NB4 (cell line): ENCODE measurements at places on chromosomes 6 and 20.
A peak's percentile ranks its signal among the peaks of the same experiment; 100 is the strongest.

- DNase-seq, result peak; percentile 91
These were observed 59.1 kb upstream of the PTPN1 start for GRCh38 chr20:50450881-50451752.

GRCh38 chr20:6122873-6123648, at the start of gene FERMT1:
FERMT1 (minus strand) TSS chr20:6123030; CDS start chr20:6119554, 3,476 bp downstream.
- DNase-seq, result peak; percentile 94

- no peak for DNase-seq
These were observed 220.3 kb upstream of the LRFN2 start for GRCh38 chr6:40807484-40807883.

DNA sequence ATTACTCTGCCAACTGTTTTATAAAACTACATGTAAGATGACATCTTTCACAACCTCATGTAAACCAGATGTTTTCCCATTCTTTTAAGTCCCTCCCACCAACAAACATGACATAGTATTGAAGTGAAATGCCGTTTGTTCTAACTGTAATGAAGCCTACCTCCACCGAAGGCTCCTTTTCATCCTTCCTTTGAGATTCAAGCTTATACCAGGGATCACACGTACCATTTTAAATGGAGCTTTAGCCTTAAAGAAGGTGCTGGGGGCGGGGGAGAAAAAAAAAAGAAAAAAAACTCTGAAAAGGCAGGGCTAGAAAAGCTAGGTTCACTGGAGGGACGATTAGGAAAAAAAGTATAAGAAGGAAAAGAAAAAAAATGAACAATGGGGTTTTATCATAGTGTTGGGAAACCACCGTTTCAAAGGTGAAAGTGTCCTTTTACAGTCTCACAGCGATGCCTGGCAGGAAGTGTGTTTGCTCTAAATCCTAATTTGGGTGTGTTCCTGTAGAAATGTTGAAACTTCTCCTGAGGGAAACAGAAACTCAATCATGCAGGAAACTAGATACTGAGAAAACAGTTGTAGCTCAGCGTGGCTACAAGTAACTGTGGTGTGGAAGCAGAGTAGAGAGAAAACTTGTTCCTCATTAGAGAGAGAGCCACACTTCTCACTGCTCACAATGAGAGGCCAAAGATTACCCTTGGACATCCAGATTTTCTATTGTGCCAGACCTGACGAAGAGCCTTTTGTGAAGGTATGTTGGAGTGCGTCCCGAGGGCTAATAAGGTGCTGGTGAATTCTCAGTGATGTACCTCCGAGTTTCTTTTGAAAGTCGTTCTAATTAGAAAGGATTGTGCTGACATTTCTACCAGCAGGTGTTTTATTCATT, 37.6 kb upstream of the HINT3 start:
- peak; percentile 90 for DNase-seq

DNA sequence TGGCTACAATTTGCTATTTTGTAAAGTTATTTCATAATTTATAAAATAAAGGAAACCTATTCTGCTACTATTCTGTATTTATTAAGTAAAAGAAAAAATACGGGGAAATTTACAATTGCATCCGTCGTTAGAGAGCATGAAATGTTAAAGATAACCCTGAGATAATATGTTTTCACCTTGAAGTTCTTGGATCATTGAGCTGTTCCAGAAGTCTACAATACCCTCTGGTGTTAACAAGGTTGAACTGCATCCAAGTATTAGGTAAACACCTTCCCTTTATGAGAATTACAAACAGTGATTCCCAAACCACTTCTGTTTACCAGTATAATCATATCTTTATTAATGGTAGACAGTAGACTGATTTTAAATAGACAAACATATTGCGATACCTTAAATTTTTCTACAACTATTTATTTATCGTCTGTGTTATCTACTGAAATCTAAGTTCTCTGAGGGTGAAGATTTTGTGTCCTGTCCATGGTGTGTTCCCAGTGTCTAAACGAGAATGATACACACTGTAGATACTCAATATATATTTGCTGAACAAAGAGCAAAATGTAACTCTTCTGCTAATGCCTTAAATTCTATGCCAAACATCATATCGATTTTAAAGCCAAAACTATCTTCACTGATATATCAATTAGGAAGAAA, 28.2 kb downstream of the TBC1D32 start:
- DNase-seq, result peak; percentile 58

- no peak for DNase-seq
These were observed 118.8 kb downstream of the CDH4 start for GRCh38 chr20:61370841-61371303.

- DNase-seq, result no peak
These were observed 51.0 kb downstream of the STK4 start for GRCh38 chr20:45017281-45017680.

- DNase-seq, result no peak
These were observed 6.0 kb downstream of the SLC22A23 start for GRCh38 chr6:3450888-3451287.

DNA sequence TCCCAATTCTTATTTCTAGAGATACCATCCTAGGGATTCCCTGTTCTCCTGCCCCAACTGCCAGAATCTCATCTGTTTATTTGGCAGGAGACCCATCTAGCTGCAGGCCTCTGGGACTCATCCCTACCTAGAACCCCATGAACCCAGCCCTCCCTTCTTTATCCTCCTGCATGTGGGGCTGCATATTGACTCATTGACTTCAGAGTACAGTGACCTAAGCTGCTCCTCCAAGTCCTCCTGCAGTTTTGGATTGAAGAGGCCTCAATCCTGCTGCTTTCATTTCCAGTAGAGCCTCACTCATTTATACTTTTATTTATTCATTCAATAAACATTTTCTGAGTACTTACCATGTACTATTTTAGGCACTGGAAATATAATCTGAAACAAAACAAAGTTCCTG, 11.6 kb downstream of the TMEM200A start:
- no peak for DNase-seq

DNA sequence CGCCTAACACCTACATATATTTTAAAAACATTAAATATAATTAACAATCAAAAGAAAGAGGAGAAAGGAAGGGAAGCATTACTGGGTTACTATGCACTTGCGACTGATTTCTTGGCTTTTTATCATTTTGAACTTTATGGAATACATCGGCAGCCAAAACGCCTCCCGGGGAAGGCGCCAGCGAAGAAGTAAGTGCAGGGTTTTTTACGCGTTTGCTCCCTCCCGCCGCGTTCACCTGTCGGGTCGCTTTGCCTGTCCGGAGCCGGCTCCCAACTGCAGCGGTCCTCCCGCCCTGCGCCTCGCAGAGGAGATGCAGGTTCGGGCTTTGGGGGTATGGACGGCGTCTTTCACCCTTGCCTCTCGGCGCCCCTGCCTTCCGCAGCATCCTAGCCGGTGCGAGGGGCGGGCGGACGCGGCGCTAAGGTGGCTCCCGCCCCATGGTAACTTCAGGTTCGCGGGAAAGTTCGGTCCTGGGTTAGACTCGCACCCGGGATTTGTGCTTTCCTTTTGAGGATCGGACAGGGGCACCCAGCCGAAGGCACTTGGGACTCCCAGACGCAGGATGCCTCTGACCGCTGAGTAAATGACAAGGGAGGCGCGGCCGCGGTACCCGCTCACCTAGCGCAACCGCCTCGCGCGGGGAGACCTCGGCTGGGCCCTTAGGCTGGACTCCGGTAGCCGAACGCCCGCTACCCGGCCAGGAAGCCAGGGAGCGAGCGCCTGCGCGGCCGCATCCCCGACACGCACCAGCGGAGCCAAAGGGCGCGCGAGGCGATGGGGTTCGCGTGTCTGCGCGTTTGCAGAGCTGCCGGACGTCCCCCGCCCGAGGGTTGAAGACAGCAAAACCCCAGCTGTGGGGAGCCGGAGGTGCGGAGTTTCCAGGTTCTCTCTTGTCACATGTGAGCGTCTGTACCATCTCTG, 891 bp downstream of the RSPO3 start:
- peak; percentile 12 for DNase-seq

- DNase-seq, result peak; percentile 84
These were observed 126.8 kb downstream of the ALDH8A1 start for GRCh38 chr6:134822920-134823709.

DNA sequence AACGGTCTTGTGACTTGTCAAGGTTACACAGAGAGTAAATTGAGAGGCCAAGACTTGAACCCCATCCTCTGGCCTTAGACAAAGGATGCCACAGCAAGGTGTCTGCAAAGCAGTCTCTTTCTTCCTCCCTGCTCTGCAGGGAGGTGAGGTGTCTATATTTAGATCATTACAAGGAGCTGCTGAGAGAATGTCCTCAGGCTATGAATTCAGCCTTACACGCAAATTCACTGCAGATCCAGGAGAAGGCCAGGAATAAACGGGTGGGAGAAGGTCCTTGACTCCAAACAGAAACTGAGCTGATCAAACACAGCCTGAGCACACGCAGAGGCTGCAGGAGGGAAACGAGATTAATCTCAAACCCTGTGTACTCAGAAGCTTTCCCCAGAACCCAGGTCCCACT, 48.6 kb upstream of the PTPRT start:
- DNase-seq, result no peak

DNA sequence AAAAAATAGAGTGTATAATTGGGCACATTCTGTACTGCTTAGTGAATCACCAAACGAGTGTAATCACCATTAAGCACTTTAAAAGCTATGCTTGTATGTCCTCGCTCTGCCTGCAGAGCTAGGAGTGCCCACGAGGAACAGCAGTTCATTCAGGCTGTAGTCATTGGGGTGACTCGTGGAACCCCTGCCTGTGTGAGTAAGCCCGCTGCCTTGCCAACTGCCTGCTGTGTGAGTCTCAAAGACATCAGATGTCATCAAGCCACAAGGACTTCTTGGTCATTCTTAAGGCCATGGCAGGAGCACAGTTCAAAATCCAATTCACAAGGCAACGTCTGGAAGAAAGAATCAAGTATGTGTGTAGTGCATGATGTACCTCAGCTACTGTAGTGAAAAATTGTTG, 60.4 kb downstream of the FOXO3 start:
- DNase-seq, result peak; percentile 76

DNA sequence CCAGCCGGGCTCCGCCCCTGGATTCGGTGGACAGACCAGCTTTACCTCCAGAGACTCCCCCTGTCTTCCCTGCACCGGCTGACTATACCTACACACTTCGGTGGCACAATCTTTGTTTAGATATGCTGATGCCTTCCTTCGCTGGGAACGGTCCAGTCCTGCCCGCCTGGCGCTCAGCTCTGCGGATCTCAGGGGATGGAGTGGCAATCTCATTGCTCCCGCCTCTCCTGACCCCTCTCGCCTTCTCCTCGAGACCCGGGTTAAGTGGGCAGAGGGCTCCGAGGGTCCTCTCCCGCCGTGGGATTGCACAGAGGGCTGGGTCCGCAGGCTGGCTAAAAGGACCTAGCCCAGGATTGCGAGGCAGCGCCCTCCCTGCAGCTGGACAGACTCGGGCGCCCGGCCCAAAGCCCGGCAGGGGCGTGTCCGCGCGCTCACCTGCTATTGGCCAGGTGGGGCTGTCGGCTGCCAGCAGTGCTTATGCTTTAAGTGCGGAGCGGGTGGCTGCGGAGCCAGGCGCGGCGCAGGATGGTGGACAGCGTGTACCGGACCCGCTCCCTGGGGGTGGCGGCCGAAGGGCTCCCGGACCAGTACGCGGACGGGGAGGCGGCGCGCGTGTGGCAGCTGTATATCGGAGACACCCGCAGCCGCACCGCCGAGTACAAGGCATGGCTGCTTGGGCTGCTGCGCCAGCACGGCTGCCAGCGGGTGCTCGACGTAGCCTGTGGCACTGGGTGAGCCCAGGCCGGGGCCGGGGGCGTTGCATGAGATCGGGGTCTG, at the start of gene GNMT:
Gene GNMT, plus strand, starts transcription at position 512 of the 777 bp plus-strand sequence. Its CDS starts 14 bp downstream, at position 526.
- no peak for DNase-seq

DNA sequence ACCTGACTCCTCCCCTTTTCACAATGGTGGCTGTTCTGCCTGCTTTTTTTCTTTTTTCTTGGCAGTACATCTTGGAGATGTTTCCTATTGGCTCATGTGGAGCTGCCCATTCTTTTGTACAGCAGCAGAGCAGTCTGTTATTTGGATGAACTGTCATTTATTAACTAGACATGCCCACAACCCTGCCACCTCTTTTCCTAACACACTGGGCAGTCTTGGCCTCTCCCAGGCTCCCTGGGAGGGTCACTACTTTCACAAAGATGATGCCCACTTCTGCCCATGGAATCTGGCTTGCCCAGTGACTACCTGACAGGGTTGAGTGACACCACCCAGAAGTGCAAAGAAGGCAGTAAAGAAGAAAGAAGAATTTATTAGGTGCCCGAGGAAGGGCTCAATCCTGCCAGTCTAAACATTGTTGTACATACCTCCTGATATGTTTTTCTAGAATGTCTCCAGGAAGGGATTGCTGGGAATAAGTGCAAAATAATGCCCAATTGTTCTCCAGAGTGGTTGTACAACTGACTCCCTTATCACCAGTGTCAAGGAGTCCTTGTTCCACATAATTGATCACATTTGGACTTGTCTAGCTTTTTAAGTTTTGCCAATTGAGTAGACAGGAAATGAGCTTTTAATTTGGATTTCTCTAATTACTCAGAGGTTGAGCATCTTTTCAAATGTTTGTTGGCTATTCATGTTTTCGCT, 19.7 kb upstream of the SCRT2 start:
- DNase-seq, result no peak

GRCh38 chr6:87828044-87828443, 126.0 kb upstream of the AKIRIN2 start:
- DNase-seq, result no peak

DNA sequence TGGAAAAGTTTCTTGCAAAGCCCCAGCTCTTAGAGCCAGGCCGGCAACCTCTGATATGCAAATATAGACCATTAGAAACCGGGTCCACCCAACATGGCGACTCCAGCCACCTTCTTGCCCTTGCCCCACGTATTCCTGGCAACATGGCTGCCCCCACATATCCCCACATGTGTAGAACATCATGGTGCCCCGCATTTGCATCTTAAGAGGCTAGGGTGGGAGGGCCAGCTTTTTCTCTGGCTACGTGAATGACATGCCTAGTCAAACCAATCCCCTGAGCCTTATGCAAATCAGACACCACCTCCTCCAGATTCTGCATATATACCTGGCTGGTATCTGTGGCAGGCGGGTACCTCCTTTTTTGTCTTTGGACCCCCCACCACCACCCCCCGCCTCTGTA, 106.1 kb upstream of the PTPRT start:
- no peak for DNase-seq

GRCh38 chr6:161407581-161407980, 133.7 kb upstream of the AGPAT4 start:
- no peak for DNase-seq

GRCh38 chr6:160256445-160256844, 2.2 kb downstream of the SLC22A2 start:
- DNase-seq, result no peak

DNA sequence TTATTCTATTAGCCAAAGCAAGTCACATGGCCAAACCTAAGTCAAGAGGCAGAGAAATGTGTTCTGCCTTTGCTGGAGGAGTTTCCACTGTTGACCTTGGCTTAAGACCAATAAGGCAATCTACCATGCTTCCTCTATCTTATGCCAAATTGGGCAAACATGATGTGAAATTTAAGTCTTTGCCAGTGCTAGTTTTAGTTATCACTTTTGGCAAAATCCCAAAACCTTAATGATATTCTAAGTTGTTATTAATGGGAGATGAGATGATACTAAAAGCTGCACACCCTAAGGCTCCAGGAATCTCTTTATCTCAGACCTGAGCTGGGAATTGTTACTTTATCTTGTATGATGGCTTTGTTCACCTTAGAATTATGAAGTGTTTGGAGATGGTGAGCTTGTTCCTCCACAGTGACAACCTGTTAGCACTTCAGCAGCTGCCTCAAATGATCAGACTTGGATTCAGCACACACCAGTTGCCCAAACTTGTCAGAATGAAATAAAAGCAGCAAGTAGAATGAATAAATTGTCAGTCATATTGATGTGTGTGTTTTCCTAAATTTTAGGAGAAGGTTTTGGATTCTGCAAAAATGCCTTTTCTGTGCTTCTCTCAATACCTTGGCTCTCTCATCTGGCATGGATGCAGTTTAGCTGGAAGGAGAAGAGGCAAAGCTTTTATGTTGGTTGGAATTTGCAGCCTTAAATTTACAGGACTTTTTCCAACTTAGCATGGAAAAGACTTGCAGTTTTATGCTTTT, 49.3 kb downstream of the RIN2 start:
- no peak for DNase-seq
